ENCODE measurements at places on chromosomes 3 and 15.

- DNase-seq, result no peak
Measured at GRCh38 chr15:32099956-32100684, 69.8 kb downstream of the CHRNA7 start.

- DNase-seq, result no peak
Measured at GRCh38 chr3:144296808-144297207, 325.2 kb downstream of the DIPK2A start.

GRCh38 chr3:188682316-188682715, 489.5 kb upstream of the TPRG1 start:
- no peak for DNase-seq

- no peak for DNase-seq
Measured at GRCh38 chr3:52313188-52313773, 2.8 kb upstream of the DNAH1 start.

DNA sequence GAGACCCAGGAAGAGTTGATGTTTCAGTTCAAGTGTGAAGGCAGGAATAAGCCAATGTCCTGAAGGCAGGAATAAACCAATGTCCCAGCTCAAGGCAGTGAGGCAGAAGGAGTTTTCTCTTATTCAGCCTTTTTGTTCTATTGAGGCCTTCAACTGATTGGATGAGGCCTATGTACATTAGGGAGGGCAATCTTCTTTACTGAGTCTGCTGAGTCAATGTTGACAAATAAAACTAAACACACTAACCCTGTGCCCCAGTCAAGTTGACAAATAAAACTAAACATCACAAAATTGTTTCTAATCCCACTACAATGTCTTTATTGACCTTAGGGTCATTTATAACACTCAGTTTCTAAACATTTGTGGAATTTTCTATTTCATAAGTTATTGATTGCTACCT, 100.0 kb downstream of the CACNA2D3 start:
- no peak for DNase-seq

GRCh38 chr3:7382293-7383010, 521.5 kb downstream of the GRM7 start:
- no peak for DNase-seq

GRCh38 chr3:175422744-175423143, 563.6 kb downstream of the NAALADL2 start:
- no peak for DNase-seq

- DNase-seq, result no peak
Measured at GRCh38 chr3:103365467-103365866, 930.7 kb downstream of the ZPLD1 start.

- DNase-seq, result no peak
Measured at GRCh38 chr3:175447521-175447920, 588.4 kb downstream of the NAALADL2 start.

DNA sequence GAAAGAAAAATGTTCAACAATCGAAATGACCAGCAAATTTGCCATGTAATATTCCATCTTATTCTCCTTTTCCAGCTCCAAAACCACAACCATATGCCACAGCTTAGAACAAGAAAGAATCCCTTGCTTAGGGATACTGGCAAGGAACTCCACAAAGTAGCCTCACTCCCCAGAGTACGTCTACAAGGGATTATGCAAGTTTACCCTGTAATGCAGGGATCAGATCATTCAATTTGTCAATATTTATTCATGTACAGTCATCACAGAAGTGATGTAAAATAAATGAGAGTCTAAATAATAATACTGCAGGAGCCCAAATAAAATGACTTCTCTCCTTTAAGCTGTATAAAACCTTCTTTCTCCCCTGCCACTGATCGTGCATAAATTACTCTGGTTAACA, 23.5 kb upstream of the MYO1E start:
- DNase-seq, result no peak

- DNase-seq, result no peak
Measured at GRCh38 chr3:180332608-180333007, 269.4 kb upstream of the TTC14 start.

DNA sequence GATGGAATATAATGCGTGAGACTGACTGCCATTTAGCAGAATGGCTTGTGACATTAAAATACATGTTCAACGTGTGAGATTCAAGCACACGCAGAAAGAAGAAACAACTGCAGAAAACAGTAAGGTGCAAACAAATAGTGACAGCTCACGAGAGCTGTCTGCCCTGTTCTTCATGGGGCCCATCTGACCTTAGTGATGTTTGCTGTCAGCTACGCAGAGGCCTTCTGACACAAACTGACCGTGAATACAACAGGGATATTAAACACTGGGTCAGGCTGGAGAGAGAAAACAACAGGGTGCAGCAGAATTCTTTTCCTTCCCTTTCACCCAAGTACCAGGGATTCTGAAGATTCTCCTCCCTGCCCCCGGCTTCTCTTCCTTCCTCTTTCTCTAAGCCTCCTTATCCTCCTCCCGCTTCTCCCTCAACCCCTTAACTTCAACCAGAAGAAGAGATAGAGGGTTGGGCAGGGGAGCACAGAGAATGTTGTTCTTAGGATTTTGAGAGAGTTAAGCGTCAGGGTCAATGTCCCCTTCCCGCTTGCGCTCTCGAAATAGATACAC, 2.1 kb downstream of the TNFAIP8L3 start:
- DNase-seq, result no peak

DNA sequence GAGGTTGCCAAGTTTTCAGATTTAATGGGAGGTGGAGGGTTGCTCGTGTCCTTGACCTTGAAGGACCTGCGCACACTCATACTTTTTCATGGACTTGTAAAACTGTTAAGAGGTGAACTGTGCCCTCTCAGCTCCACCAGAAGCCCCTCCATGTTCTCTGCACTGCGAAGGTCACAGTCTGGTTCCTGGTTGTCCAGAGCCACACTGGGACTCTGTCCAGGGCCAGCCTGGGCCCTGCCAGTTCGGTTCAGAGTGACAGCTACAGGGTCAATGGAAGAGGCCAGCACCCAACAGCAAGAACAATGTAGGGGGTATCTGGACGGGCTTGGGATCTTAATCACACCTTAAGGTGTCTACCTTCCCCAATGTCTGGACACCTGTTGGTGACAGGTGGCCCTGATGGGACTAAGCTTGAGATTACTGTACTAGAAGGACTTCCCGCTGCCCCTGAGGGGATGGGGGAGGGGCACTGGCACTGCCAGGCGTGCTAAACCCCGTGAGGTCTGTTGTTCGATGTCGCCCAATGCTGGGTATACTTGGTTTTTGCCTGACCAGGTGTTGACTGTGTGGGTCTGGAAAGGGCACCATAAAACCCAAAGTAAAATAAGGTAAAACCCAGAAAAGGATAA, 34.7 kb downstream of the GRK7 start:
- DNase-seq, result no peak

GRCh38 chr15:80876348-80876674, 97.1 kb downstream of the CEMIP start:
- no peak for DNase-seq

GRCh38 chr3:156433138-156433537, 121.8 kb downstream of the SSR3 start:
- no peak for DNase-seq

- DNase-seq, result no peak
Measured at GRCh38 chr3:188947401-188948280, 224.1 kb upstream of the TPRG1 start.

DNA sequence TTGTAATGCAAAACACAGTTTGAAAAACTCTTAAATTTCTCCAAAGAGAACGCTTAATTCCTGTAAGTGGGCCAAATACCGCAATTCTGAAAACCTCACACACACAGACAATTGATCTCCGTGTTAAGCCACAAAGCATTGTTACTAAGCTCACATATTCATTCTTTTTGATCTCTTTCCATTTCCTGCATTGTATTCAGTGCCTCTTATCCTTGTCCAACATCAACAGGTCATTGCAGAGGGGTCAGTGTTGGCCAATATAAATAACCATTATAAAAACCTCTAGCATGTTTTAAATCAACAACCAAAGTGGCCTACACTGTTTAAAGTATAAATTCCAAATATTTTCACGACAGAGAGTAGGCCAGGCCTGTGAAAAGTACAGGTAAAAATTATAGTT, 171.1 kb downstream of the PDZRN3 start:
- DNase-seq, result no peak

DNA sequence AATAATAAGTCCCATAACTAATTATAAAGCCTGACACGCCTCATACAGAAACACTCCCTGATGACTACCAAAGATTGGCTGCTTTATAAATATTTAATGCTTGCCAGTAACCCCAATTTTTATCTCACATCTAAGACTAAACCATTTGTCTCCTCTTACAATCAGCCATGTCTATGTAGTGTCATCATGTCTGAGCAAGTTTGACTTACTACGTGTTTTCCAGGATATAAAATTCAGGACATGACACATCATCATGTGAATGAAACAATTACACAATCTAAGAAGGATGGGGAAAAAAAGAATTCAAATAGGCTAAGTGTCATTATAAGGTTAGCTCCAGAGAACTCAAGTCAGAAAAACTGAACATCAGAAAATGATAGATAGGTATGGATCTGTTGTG, 208.7 kb downstream of the MECOM start:
- no peak for DNase-seq

DNA sequence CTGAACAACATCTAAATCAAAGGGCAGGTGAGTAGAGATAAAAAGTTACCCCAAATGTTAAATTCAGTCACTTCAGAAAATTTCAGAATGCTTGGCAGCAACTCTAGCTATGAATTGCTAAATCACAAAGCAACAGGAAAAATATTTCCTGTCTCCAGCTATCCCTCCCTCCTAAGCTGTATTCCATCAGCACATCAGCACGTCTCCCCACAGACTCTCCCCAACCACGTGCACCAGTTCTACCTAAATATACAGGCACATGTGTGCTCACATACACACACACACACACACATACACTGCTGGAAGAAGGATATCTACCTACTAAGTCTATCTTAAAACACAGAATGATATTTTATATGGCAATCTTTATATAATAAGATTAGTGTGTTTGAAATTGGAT, 177.1 kb upstream of the ARHGEF26 start:
- DNase-seq, result no peak

DNA sequence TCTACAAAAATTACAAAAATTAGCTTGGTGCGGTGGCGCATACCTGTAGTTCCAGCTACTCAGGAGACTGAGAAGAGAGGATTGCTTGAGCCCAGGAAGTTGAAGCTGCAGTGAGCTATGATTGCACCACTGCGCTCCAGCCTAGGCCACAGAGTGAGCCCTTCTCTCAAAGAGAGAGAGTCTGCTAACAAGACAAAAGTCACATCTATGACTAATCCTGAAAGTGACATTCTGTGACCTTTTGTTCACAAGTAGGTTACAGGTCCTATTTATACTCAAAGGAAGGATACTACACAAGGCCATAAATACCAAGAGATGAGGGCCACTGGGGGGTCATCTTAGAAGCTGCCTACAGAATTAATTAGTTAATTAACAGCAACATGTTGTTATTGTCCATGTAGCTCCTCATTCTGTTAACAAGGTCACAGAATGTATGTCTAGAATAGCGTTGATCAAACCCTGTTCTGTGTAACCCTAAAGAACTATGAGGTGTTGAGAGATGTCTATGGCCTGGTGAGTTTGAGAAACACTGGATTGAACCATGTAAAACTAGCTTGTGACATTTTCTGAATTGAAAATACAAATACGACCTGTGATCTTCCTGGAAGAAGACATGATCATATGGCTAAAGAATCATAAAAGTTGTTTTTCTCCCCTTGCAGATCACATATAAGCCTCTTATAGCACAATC, 97.0 kb downstream of the SAMMSON start:
- no peak for DNase-seq

GRCh38 chr3:100533176-100533575, 40.8 kb downstream of the TMEM45A start:
- DNase-seq, result no peak

DNA sequence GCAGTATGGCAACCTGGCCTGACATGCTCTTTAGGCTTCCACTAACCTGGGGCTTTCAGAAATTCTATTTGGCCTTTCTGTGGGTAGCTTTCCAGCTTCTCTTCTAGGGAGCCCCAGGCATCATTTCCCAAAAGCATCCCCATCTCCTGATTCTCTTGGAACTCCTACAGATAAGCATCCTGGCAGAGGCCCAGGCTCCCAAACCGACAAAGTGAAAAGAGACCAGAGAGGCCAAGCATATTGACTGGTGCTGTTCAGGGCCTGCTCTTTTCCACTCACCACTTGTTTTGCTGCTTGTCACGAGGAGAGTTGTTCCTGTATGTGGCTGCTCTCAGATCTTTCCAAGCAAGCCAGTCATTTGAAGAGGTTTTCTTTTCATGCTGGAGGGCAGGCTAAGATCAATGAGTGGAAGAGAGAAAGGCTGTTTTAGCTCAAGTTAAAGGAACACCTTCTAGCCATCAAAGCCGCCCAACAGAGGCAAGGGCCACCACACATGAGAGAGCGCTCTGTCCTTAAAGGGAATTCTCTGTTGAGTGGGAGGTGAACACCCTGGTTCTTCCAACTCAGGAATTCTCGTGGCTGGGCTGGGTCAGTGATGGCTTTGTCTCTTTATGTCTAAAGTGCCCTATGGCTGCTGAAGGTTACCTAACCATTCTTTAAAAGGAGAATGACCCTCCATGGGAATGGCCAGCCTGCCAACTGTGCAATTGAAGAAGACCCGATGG, 31.1 kb upstream of the NR2E3 start:
- DNase-seq, result no peak
